ENCODE measurements at places on chromosomes 2 and 18.

DNA sequence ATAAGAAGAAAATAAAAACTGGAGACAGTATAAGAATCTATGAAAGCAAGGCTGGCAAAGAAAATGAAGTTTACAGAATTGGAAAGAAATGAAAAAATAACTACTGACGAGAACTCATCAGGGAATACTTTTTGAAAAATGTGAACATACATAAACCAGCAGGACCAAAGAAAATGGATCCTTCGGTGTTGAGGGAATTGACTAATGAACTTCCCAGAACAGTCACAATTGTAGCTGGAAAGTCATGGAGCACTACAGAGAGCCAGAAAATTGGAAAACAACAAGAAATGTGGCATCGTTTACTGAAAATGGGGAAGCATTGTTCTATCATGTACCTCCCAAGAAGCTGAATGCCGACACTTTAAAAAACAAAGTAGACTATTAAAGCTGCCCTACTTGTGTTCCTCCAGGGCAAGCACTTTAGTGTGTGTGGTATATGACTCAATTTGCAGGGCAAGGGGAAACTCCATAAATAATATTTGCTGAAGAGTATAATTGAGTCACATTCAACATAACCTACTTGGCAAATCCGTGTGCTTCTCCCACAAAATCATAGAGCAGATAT lies 1221.6 kb upstream of the NRXN1 start:
- no peaks in the 10 kb centered on the region for H3K4me1 ChIP-seq
- DNase-seq = no peak
- H3K36me3 ChIP-seq = no peaks in the 10 kb centered on the region
- no peak overlapping the region for H3K27ac ChIP-seq
- no peak overlapping the region for H3K4me3 ChIP-seq

- peaks cover 7% of the 10 kb centered on the region for H3K4me1 ChIP-seq
- no peaks in the 10 kb centered on the region for H3K36me3 ChIP-seq
- H3K4me3 ChIP-seq = no peak overlapping the region
Measured at GRCh38 chr2:8645176-8645831, 36.6 kb upstream of the ID2 start.

GRCh38 chr18:62578980-62579511 lies 56.2 kb downstream of the ZCCHC2 start:
- no peak overlapping the region for H3K4me3 ChIP-seq
- DNase-seq = no peak
- H3K27ac ChIP-seq = no peak overlapping the region
- H3K4me1 ChIP-seq = peaks cover 3% of the 10 kb centered on the region
- H3K27me3 ChIP-seq = no peaks in the 10 kb centered on the region

GRCh38 chr2:26164641-26165211 lies 8.2 kb upstream of the GAREM2 start:
- no peaks in the 10 kb centered on the region for H3K36me3 ChIP-seq
- no peak overlapping the region for H3K4me3 ChIP-seq
- no peaks in the 10 kb centered on the region for H3K27me3 ChIP-seq
- DNase-seq = peak; percentile 54

DNA sequence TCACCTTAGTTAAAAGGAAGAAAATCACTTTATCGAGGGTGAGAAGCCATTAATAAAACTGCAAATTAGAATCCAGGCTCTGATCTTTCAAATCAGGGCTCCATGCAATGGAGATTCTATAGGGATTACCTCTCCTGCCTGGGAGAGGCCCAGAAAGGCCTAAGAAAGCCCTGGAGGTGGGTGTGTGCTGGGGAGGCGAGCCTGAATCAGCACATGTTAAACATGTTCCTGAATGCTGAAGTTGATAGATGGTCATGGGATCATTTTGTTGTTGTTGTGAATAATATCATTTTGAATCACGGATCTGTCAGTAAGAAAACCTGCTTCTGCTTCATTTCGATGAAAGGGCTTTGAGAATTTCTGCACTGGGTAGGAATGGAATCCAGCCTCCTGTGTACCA lies 254.3 kb downstream of the ACKR3 start:
- DNase-seq = no peak
- H3K36me3 ChIP-seq = no peaks in the 10 kb centered on the region
- no peak overlapping the region for H3K27ac ChIP-seq
- H3K4me3 ChIP-seq = no peak overlapping the region

DNA sequence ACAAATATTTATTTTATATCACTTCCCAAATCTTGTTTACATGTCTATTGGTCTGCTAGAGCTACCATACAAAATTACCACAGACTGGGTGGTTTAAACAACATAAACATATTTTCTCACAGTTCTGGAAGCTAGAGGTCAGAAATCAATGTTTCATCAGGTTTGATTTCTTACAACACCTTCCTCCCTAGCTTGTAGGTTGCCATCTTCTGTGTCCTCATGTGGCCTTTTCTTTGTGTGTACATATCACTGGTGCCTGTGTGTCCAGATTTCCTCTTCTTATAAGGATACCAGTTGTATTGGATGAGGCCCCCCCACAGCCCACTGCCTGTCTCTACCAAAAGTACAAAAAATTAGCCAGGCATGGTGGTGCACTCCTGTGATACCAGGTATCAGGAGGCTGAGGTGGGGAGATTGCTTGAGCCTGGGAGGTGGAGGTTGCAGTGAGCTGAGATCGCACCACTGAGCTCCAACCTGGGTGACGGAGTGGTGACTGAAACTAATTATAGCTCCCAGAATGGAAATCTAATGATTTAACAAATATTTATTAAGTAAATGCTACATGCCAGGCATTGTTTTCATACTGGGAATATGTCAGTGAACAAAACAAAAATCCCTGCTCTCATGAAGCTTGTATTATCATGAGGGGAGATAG lies 13.6 kb downstream of the EML4 start:
- DNase-seq = no peak
- no peak overlapping the region for H3K4me3 ChIP-seq
- peaks cover 13% of the 10 kb centered on the region for H3K4me1 ChIP-seq
- peaks cover 6% of the 10 kb centered on the region for H3K36me3 ChIP-seq
- no peaks in the 10 kb centered on the region for H3K27me3 ChIP-seq

- no peak overlapping the region for H3K27ac ChIP-seq
- DNase-seq = no peak
- no peaks in the 10 kb centered on the region for H3K27me3 ChIP-seq
Measured at GRCh38 chr2:5123582-5124196, 568.5 kb upstream of the SOX11 start.

All from suprapubic skin (tissue), 4 donors.